ENCODE measurements at places on chromosomes 13 and 19.

- peak; percentile 40 for DNase-seq
Observed at GRCh38 chr19:46714444-46715106, 2.3 kb downstream of the PRKD2 start.

DNA sequence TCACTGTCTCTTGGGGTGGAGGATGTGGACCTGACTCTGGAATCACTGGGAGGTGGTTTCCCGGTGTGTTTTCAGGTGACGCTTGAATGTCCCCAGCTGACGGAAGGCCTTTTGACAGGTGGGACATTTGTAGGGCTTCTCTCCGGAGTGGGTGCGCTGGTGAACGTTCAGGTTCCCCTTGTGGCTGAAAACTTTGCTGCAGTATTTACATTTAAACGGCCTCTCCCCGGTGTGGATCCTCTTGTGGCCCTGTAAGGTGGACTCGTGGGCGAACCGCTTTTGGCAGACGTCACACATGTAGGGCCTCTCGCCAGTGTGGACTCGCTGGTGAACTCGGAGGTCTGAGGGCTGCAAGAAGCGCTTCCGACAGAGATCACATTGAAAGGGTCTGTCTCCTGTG, 7.8 kb downstream of the ZSCAN5B start:
- no peak for DNase-seq

DNA sequence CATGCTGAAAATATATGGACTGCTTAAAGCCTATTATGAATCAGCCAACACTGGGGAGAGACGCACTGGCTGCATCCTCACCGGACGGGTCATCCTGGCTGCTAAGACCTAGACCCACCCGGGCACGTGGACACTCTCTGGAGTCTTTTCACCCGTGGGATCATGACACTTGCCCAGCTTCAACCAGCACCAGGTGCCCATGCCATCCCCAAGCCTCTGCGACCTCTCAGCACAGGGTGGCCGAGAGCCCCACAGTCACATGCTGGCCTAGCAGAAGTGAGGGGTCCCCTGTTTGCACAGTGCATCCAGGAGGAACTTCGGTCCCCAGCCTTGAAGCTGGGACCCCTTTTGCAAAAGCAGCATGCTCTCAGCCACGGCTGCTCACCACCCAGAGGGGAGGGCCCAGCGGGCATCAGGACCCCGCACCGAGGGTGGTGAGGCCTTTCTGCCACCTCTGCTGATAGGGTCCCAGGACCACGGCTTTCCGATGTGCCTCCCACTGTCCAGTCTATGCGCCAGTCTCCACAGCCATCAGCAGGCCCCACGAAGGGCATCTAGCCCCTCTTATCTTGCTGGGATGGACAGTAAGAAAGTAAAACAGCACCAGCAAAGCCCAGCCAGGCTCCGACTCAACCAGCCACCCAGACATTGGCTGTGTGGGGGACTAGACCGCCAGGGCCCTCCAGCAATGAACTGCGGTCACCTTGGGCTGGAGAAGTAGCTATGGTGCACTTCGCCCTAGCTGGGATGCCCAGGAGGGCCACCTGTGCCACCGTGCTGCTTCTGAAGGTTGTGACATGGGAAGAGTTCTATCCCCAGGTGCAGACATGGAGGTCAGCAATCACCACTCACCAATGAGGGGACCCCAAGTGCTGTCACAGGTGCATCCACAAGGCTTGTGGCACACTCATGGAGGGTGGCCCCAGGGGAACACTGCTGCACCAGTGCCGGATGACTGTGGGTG, 73.1 kb downstream of the CEBPG start:
- no peak for DNase-seq

GRCh38 chr13:90618133-90618532, 729.4 kb upstream of the MIR17HG start:
- no peak for DNase-seq

GRCh38 chr13:29934531-29935308, 84.3 kb upstream of the UBL3 start:
- no peak for DNase-seq

GRCh38 chr13:42001580-42001979, 40.7 kb upstream of the VWA8 start:
- DNase-seq = no peak

DNA sequence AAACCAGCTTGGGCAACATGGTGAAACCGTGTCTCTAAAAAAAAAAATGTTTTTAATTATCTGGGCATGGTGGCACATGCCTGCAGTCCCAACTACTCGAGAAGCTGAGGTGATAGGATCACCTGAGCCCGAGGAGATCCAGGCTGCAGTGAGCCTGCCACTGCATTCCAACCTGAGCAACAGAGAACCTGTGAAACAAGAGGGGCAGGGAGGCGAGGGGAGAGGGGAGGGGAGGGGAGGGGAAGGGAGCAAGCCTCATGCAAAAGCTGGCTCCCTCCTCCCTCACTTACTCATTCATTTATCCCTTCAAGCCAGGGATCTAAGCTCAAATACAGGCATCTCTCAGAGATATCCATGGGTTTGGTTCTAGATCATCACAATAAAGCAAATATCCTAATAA, 8.9 kb downstream of the ATP7B start:
- DNase-seq = no peak

DNA sequence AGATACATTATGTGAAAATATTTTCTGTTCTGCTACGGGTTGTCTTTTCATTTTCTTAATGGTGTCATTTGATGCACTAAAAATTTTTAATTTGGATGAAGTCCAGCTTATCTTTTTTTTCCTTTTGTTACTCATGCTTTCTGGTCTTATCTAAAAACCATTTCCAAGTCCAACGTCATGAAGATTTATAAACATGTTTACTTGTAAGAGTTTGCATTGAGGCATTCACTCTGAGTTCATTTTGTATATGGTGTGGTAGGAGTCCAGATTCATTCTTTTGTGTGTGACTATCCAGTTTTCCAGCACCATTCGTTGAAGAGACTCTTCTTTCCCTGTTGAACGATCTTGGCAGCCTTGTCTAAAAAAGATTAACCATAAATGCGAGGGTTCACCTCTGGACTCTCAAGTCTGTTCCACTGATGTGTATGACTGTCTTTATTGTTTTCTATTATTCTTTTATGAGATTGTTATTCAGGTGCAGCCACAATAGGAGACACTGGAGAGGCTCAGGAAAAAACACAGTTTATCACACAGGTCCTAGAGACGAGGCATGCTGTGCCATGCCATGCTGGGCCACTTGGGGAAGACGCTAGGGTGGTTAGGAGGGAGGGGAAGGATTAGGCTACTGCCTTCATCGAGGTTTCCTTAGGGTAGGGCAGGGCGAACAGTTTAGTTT, 35.0 kb downstream of the NAA16 start:
- DNase-seq = no peak

DNA sequence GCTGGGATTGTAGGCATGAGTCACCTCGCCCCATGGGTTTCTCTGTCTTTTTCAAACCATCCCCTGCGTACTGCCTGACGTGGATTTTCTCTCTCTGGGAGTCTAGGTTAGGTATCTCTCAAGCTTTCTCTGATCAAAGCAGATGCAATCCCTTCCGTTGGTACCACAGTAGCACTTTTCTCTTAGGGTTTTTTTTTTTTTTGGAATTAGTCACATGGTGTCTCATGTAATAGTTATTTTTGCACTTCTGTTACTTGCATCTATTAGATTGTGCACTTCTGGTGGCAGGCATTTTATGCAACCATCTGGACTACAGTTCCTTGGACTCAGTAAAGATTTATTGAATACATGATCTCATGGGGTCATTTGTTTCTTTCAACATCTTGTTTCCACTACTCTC, 72.1 kb downstream of the GPC6 start:
- DNase-seq = no peak

- DNase-seq = no peak
Observed at GRCh38 chr19:36125557-36125956, 10.3 kb downstream of the TBCB start.

DNA sequence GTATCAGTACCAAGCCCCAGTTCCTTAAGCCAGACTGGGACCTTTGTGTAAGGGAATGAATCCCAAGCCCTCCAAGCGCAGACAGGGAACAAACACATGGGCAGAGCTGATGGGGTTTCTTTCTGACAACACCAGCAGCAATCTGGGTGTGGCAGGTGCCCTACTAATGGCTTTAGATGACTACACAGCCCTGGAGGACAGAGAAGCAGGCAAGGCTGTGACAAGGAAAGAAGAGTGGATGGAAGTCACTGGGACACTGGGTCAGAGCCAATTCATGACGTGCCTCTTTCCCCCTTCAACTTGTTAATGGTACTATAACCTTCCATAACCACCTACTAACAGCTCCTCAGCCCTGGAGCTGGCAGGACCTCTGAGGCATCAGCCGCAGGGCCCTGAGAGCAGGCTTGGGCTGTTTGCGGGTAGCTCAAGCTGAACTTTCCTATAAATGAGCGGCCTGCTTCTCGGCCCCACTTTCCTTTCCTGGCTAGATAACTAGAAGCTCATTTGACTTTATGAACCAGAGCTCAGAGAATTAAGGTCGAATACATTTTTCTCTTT, 38.9 kb downstream of the RASL11A start:
- DNase-seq = no peak

Measured in central memory CD8-positive, alpha-beta T cell (primary cell).